ENCODE measurements at places on chromosomes 3 and 15. TPM values are rescaled to one million over a fixed set of nuclear protein-coding genes. Genes with fewer than 3 reads are reported as not detected.

NR2E3 gene
- not detected for total RNA-seq

ALDH1A2 gene
- not detected for total RNA-seq

SIAH2 gene
- total RNA-seq: 84.7 TPM

- no peak for DNase-seq
These were observed 370.5 kb downstream of the CTNNB1 start for GRCh38 chr3:41569632-41570305.

DNA sequence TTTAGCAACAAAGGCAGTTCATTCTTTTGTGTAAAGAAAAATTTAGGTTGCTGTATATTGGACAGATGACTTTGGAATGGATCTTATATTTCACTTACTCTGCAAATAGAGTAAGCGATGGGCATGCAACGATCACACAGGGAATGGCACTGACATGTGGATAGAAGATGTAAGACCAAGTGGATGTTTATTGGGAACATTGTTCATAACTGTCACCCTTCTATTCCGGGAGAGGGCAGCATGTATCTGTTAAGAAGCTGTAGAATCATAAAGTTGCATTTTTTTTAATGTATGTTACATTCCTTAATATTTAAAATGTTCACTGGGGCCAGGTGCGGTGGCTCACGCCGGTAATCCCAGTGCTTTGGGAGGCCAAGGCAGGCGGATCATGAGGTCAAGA is 41.2 kb downstream of the HPS3 start:
- peak; percentile 47 for DNase-seq
